ENCODE measurements at places on chromosomes 3 and 15.

GRCh38 chr3:184630861-184631471 lies 69.4 kb downstream of the EPHB3 start:
- H3K36me3 ChIP-seq, result no peaks in the 10 kb centered on the region
- H3K27me3 ChIP-seq, result peaks cover 40% of the 10 kb centered on the region
- no peak for DNase-seq
- no peak overlapping the region for H3K27ac ChIP-seq
- H3K4me3 ChIP-seq, result no peak overlapping the region
- no peaks in the 10 kb centered on the region for H3K4me1 ChIP-seq

DNA sequence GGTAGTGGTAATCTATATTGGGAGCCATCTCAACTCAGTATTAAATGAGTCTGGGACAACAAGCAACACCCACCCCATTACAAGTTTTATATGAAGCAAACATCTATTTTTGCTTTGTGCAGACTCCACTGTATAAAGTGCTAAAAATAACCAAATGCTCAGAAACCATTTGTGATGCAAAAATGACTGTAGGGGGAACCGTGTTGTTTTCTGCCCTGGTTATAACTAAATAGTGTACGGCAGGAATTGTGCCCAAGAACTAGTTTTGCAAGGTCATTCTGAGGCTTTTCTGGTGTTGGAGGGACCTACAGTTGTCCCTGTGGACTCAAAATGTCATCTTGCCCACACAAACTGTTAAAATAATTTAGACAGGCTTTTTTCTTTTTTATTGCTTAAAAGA lies 88.3 kb downstream of the ITPR1 start:
- H3K27ac ChIP-seq, result peak overlapping the region; percentile 39
- H3K4me3 ChIP-seq, result no peak overlapping the region
- H3K27me3 ChIP-seq, result no peaks in the 10 kb centered on the region
- no peak for DNase-seq
- peaks cover 48% of the 10 kb centered on the region for H3K4me1 ChIP-seq

DNA sequence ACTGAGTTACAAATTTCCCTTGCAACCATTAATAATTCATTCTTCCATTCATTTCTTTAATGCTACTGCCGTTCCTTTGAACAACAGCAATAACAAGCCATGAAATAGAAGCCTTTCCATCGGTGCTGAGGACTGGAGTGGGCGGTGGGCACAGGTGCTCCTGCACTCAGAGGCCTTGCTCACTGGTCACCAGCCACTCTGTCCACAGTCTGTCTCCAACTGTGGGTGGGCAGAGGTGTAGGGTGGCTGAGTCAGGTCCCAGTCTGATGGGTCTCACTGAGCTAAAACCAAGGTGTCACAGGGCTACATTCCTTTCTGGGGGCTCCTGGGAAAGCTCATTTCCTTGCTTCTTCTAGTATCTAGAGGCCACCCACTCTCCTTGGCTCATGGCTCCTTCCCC lies 6.3 kb upstream of the FAM3D start:
- no peaks in the 10 kb centered on the region for H3K36me3 ChIP-seq
- H3K27me3 ChIP-seq, result peaks cover 21% of the 10 kb centered on the region
- no peak overlapping the region for H3K4me3 ChIP-seq
- no peak for DNase-seq
- no peaks in the 10 kb centered on the region for H3K4me1 ChIP-seq

DNA sequence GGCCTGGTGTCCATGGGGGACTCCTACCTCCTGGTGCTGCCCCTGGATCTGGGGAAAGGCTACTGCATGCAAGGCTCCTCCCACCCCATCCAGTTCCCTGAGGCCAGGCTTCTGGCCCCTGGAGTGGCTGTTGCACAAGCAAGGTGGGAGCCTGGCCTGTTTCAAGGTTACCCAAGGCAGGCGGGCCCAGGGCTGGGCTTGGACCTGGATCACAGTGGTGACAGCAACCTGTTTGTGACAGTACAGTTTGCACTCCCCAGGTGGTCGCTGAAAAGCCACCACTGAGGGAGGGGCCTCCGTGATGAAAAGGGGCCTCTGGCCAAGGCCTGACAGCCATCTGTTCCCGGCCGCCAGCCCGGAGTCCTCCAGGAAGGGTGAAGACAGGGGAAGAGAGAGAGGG lies 14.4 kb upstream of the KY start:
- H3K4me3 ChIP-seq, result no peak overlapping the region
- H3K27ac ChIP-seq, result no peak overlapping the region
- H3K36me3 ChIP-seq, result no peaks in the 10 kb centered on the region
- H3K27me3 ChIP-seq, result no peaks in the 10 kb centered on the region
- no peaks in the 10 kb centered on the region for H3K4me1 ChIP-seq

- no peaks in the 10 kb centered on the region for H3K4me1 ChIP-seq
- H3K27me3 ChIP-seq, result peaks cover 8% of the 10 kb centered on the region
- H3K36me3 ChIP-seq, result peaks cover 4% of the 10 kb centered on the region
- no peak overlapping the region for H3K4me3 ChIP-seq
Measured at GRCh38 chr3:127041933-127042332, 59.0 kb downstream of the PLXNA1 start.

DNA sequence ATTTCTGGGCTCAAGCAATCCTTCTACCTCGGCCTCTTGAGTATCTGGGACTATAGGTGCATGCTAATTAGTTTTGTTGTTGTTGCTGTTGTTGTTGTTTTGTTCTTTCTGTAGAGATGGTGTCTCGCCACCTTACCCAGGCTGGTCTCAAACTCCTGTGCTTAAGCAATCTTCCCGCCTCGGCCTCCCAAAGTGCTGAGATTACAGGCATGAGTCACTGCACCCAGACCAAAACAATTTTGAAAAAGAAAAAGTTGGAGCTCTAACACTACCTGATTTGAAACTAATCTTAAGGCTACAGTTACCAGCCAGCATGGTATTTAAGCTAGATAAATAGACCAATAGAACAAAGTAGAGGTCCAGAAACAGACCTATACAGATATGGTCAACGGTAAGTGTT lies 29.8 kb downstream of the KPNA1 start:
- no peak overlapping the region for H3K4me3 ChIP-seq
- H3K27me3 ChIP-seq, result no peaks in the 10 kb centered on the region
- no peak overlapping the region for H3K27ac ChIP-seq
- DNase-seq, result no peak
- H3K36me3 ChIP-seq, result peaks cover 8% of the 10 kb centered on the region

GRCh38 chr3:150227839-150228238 lies 180.3 kb upstream of the TSC22D2 start:
- peak; percentile 7 for DNase-seq
- H3K36me3 ChIP-seq, result no peaks in the 10 kb centered on the region
- peaks cover 31% of the 10 kb centered on the region for H3K27me3 ChIP-seq
- no peak overlapping the region for H3K4me3 ChIP-seq
- no peak overlapping the region for H3K27ac ChIP-seq

- H3K4me3 ChIP-seq, result no peak overlapping the region
- no peaks in the 10 kb centered on the region for H3K36me3 ChIP-seq
- H3K27ac ChIP-seq, result no peak overlapping the region
- H3K4me1 ChIP-seq, result no peaks in the 10 kb centered on the region
- H3K27me3 ChIP-seq, result peaks cover 31% of the 10 kb centered on the region
Measured at GRCh38 chr3:161430307-161430706, 59.0 kb upstream of the SPTSSB start.

- peaks cover 29% of the 10 kb centered on the region for H3K4me1 ChIP-seq
- peaks cover 18% of the 10 kb centered on the region for H3K36me3 ChIP-seq
- no peaks in the 10 kb centered on the region for H3K27me3 ChIP-seq
- no peak overlapping the region for H3K4me3 ChIP-seq
Measured at GRCh38 chr3:49518016-49518415, 36.3 kb upstream of the BSN start.

- peaks cover 2% of the 10 kb centered on the region for H3K27me3 ChIP-seq
- H3K4me3 ChIP-seq, result no peak overlapping the region
- no peak for DNase-seq
- peaks cover 3% of the 10 kb centered on the region for H3K36me3 ChIP-seq
Measured at GRCh38 chr15:59170295-59171066, 36.2 kb upstream of the LDHAL6B start.

DNA sequence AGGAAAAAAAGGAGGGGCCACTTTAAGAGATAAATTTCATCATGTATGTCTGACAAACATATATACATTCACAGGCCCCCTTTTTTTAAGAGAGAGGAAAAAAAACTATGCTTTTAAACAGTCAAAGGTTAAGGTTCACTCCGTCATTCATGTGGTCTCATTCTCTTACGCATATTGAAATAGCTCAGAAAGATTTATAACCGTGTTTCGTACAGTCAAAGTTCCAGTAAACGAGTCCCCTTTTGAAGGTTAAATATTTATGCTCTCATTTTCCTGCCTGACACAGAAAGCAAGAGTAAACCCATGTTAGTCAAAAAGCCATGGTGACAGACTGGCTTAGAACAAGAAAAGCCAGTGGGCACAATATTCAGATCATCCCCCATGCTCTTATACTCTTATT lies 248.0 kb upstream of the ARRDC4 start:
- no peaks in the 10 kb centered on the region for H3K4me1 ChIP-seq
- H3K4me3 ChIP-seq, result no peak overlapping the region
- DNase-seq, result no peak
- no peak overlapping the region for H3K27ac ChIP-seq
- no peaks in the 10 kb centered on the region for H3K27me3 ChIP-seq

GRCh38 chr15:75647370-75648155 lies at the start of gene SNX33:
Gene SNX33, plus strand, starts transcription at chr15:75647912. Its CDS starts 1,191 bp downstream, at chr15:75649103.
- H3K4me3 ChIP-seq, result peak within 1 kb of the TSS; percentile 84
- DNase-seq, result peak; percentile 29
- H3K27me3 ChIP-seq, result no peaks in the 10 kb centered on the region
- peak within 1 kb of the TSS; percentile 15 for H3K27ac ChIP-seq
- no peaks in the 10 kb centered on the region for H3K36me3 ChIP-seq

- H3K36me3 ChIP-seq, result peaks cover 31% of the 10 kb centered on the region
- no peak for DNase-seq
- peak overlapping the region; percentile 91 for H3K4me3 ChIP-seq
- H3K27ac ChIP-seq, result peak overlapping the region; percentile 96
- peaks cover 19% of the 10 kb centered on the region for H3K4me1 ChIP-seq
- no peaks in the 10 kb centered on the region for H3K27me3 ChIP-seq
Measured at GRCh38 chr15:41116962-41117252, 827 bp upstream of the INO80 start.

DNA sequence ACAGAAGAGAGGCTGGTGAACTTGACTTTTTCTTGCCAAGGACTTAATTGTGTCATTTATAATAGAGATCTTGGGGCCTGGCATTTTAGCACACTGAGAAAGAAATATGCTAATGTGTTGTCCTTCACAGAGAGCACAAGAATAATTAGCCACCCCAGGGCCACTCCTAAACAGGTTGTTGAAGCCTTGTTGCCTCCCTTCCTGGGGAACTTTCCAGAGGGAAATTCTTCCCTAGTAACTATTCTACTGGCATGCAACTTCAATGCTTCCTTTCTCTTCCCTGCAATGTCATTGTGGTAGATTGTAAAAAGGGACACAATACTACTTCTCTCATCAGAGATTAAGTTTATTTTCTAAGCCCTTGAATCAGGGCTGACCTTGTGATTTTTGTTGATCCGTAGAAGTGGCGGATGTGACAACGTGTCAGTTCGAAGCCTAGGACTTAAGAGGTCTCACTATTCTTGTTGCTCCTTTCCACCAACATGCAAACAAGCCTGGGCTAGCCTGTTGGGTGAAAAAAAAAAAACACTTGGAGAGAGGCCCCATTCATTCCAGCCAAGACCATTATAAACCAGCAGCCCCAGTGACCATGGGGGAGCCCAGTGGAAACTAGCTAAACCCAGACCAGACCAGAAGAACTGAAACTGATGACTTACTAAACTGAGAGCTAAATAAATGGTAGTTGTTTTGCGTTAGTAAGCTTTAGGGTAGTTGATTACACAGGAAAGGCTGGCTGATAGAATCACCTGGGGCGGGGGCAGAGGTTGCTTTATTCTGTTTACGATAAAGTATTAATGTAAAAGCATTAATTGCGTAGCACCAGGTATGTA lies 287.2 kb downstream of the SHQ1 start:
- H3K4me3 ChIP-seq, result no peak overlapping the region
- no peak overlapping the region for H3K27ac ChIP-seq
- H3K27me3 ChIP-seq, result no peaks in the 10 kb centered on the region
- no peak for DNase-seq

DNA sequence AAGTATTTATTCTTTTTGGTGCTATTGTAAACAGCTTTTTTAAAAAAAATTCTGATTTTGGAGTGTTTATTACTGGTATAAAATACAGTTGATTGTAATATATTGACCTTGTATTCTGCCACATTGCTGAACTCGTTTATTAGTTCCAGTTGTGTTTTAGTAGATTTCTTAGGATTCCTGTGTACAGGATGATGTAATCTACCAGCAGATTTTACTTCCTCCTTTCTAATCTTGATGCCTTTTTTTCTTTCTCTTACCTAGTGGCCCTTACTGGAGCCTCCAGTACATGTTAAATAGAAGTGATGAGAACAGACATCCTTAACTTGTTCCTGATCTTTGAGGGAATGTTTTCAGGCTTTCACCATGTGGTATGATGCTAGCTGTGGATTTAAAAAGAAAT lies 70.4 kb upstream of the KY start:
- no peaks in the 10 kb centered on the region for H3K4me1 ChIP-seq
- no peaks in the 10 kb centered on the region for H3K36me3 ChIP-seq

DNA sequence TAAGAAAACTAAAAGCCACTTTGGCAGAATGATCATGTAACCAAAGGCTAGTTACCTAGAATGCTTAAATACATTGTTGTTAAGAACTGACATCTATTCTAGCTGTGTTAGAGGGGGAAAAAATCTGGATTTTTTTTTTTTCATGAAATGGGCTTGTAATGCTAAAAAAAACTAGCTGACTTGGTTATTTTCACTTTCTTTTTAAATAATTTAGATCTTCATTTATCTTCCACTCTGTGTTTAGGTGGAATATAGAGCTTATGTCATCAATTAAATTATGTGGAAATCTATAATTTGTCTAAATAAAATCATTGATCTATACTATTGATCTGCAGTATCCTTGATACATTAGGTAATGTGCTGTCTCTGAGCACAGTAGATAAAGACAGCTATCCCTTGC lies 217.4 kb downstream of the TCF12 start:
- H3K27ac ChIP-seq, result no peak overlapping the region
- no peak for DNase-seq
- no peaks in the 10 kb centered on the region for H3K27me3 ChIP-seq
- peaks cover 37% of the 10 kb centered on the region for H3K4me1 ChIP-seq
- no peaks in the 10 kb centered on the region for H3K36me3 ChIP-seq
- no peak overlapping the region for H3K4me3 ChIP-seq

GRCh38 chr3:7264196-7264526 lies 403.2 kb downstream of the GRM7 start:
- DNase-seq, result no peak
- H3K36me3 ChIP-seq, result no peaks in the 10 kb centered on the region
- H3K27ac ChIP-seq, result no peak overlapping the region
- H3K27me3 ChIP-seq, result no peaks in the 10 kb centered on the region
- no peaks in the 10 kb centered on the region for H3K4me1 ChIP-seq

- H3K36me3 ChIP-seq, result no peaks in the 10 kb centered on the region
- H3K27ac ChIP-seq, result no peak overlapping the region
- no peaks in the 10 kb centered on the region for H3K27me3 ChIP-seq
- H3K4me3 ChIP-seq, result no peak overlapping the region
Measured at GRCh38 chr3:189236352-189236751, 64.6 kb downstream of the TPRG1 start.

- DNase-seq, result no peak
- no peak overlapping the region for H3K4me3 ChIP-seq
- no peak overlapping the region for H3K27ac ChIP-seq
Measured at GRCh38 chr15:68699124-68699880, 120.5 kb downstream of the CORO2B start.
